ENCODE measurements at places on chromosomes 5 and 9. TPM values are rescaled to one million over a fixed set of nuclear protein-coding genes. Genes with fewer than 3 reads are reported as not detected.

DNA sequence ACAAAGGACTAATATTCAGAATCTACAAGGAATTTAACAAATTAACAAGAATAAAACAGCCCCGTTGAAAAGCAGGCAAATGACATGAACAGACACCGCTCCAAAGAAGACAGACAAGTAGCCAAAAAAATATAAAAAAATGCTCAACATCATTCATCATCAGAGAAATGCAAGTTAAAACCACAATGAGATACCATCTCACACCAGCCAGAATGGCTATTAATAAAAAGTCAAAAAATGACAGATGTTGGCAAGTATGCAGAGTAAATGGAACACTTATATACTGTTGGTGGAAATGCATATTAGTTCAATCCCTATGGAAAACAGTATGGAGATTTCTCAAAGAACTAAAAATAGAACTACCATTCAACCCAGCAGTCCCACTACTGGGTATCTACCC, 302.7 kb upstream of the RGMB start:
- no peak for DNase-seq

The PCDHB8 gene
- total RNA-seq: 0.53 TPM

GRCh38 chr5:175742290-175742994, 84.6 kb downstream of the HRH2 start:
- no peak for DNase-seq

GRCh38 chr9:126204197-126204596, 122.4 kb upstream of the MVB12B start:
- DNase-seq: no peak

The ZNF79 gene
- total RNA-seq: 10.6 TPM

The DOLPP1 gene
- 17.7 TPM for total RNA-seq

DNA sequence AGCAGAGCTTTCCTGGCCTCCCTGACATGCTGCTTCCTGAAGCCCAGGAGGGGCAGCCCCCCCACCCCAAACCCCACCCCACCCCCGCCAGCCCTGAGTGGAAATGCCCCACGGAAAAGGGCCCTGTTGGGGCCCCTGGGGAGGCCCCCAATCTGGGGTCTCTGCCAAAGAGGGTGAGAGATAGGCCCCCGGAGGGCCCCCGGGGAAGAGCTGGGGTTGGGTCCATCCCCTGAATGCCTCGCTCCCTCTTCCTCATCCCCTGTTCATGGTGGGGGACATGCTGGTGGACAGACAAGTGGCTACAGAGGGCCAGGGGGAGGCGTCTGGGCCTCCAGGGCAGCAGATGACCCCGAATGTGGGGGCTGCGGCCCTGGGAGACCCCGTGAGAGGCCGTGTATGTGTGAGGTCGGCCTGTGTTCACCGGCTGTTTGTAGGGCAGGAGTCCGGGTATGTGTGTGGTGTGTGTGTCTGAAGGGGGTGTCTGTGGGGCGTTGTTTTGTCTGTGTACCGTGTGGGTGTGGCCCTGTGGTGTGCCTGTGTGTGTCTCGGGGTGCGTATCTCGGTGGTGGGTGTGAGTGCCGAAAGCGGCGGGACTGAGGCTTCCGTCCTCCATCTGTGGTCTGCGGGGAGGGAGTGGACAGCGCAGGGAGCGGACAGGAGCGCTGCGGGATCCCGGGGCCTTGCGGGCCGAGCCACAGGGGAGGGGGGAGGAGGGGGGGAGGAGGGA, 11.3 kb downstream of the C9orf50 start:
- DNase-seq: no peak

The SYK gene
- not detected for total RNA-seq

- no peak for DNase-seq
Measured at GRCh38 chr9:87160148-87161102, 213.1 kb upstream of the GAS1 start.

DNA sequence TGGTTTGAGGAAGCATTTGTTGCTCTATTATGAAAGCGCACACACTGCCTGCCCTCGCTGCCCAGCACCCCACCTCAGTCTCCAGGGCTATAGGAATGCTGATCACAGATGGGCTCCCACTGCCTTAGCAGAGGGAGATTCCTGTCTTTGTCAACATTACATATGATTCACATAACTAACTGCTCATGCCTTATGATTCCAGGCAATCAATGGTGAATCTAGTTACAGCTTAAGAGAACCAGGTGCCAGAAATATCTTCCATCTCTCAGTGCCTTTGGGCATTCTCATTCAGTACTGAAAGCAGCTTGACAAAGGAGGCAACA, 458.9 kb upstream of the C9orf72 start:
- no peak for DNase-seq

GRCh38 chr5:181212934-181213333, 7.9 kb upstream of the TRIM7 start:
- DNase-seq: no peak
